ENCODE measurements at places on chromosomes 7 and 10. TPM values are rescaled to one million over a fixed set of nuclear protein-coding genes. Genes with fewer than 3 reads are reported as not detected.

Gene RBM20
- 1.5 TPM for total RNA-seq

Gene NAT16
- total RNA-seq: 0.16 TPM

Gene GPER1
- total RNA-seq: 13.7 TPM

Gene FOXI2
- not detected for total RNA-seq

Gene THSD7A
- total RNA-seq: 3.5 TPM

Gene CDK14
- total RNA-seq: 30.2 TPM

Gene ACSM6
- not detected for total RNA-seq

Gene ZNF365
- 11.0 TPM for total RNA-seq

Gene CHAT
- total RNA-seq: 1.00 TPM

Gene EPHB6
- total RNA-seq: 15.7 TPM

Gene UPK3B
- not detected for total RNA-seq

Gene ABI1
- 58.8 TPM for total RNA-seq

Gene BMPER
- total RNA-seq: 4.4 TPM

Gene TRIM73
- total RNA-seq: 6.1 TPM

Gene CPXM2
- 5.5 TPM for total RNA-seq

Gene SH2D4B
- total RNA-seq: not detected

Measured in astrocyte (in vitro differentiated cells and primary cell).